ENCODE measurements at places on chromosomes 7 and 10. TPM values are rescaled to one million over a fixed set of nuclear protein-coding genes. Genes with fewer than 3 reads are reported as not detected.

Gene SFXN2
- total RNA-seq: 30.5 TPM

- no peak for DNase-seq
These were observed 62.2 kb upstream of the USP6NL start for GRCh38 chr10:11673346-11674280.

- DNase-seq: no peak
These were observed 9.9 kb downstream of the POR start for GRCh38 chr7:75924889-75925288.

GRCh38 chr10:4213441-4213840 is 428.4 kb upstream of the KLF6 start:
- DNase-seq: no peak

- DNase-seq: no peak
These were observed 118.5 kb upstream of the CHST15 start for GRCh38 chr10:124211921-124212320.

DNA sequence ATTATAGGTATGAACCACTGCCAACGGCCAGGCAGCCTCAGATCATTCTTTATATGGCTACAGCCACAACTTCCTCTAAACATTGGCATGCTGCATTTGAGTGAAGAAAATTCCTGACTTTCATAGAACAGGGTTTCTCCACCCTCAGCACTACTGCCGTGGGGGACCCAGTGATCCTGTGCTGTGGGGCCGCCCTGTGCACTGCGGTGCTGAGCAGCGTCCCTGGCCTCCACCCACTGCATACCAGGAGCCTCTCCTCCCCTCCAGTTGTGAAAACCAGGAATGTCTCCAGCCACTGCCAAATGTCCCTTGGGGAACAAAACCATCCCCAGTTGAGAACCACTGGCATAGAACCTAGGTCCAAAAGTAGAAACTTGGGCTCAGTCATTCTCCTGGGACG is 15.8 kb downstream of the CNPY1 start:
- no peak for DNase-seq

Gene TUBB8
- total RNA-seq: 0.50 TPM

Gene ATP6V0E2
- total RNA-seq: 16.1 TPM

GRCh38 chr10:79178614-79179163 is 109.9 kb downstream of the ZMIZ1 start:
- DNase-seq: peak; percentile 75

DNA sequence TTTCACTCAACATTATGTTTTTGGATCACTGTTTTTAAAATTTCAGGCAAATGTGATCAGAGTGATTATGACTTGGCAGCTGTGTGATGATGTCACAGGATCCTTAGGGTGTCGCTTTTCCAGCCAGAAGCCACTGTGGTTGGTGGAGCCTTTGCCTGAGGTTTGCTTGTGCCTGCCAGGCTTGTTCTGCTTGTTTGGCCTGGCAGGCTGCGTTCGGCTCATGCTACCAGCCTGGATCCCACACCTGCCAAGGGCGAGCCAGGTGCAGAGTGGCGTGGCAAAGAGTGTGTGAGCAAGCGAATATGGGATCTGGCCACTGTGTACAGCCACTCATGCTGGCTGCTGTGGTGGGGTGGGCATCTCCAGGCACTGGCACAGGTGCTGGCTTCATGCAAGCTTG is 55.7 kb downstream of the ADK start:
- DNase-seq: no peak

DNA sequence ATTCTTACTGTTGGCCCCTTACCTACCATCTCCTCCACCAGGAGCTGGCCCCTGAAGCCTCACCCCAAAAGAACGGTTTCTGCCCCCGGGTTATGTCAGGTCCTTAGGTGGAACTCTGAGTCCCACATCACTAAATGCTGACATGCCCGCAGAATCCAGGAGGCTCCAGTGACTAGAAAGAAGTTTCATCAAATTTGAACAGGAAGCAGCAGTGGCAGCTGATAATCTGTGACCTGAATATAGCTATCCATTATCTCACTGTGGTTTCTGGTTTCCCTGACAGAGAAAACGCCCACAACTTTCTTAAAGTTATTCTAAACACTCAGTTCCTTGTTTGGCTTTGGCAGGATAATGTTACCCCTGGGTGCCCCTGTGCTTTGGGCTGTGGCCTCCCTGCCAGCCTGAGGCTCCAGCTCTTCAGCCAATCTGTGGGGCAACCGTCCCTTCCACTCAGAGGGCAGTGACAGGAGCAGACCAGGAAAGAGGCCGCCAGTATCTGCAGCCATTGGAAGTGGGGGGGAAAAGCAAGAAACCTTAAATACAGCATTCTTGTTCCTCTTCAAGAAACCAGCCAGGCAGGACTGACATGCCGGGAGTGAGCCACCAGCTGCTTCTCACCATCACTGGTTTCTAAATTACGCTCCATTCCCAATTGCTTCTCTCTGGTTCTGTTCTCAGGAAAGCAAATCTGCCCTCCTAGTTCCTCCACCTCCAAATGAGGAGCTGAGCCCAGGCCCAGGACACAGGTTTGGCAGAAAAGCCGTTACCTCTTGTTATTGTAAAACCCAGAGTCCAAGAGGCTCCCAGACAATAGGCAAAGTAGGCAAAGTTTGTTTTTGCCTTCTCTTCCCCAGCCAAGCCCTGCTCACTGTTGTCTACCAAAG is 41.2 kb upstream of the VCL start:
- DNase-seq: no peak

Gene LEP
- not detected for total RNA-seq

DNA sequence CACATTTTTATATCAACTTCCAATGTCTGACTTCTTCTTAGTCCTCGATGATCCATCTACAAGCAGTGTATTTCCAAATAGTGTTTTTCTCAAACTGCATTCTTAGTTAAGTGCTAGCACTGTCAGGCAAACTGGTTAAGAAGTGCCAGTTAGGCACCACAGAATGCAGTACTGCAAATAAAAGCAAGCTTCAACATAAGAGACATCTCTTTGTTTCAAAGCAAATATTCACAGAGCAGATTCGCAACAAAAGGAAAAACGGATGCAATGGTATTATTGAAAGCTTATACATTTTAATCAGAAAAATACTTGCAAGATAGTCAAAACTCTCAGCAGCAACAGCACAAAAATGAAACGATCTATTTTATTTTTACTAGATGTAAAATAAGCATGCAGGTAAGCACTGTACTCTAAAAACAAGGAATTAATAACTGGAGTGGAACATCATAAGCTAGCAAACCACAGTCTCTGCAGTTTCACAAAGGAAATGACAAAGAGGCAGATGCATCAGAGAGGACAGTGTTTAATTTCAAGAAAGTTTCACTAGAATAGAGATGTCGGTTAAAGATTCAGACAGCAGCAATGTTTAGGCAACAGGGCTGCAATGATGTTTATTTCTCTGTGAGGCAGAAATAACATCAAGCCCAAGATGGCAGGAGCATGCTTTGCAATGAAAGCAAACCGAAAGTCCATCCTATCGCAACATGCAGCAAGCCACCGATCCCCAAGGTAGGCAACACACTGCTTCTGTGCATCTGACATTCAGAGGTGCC is 82.0 kb downstream of the FGFR2 start:
- no peak for DNase-seq

DNA sequence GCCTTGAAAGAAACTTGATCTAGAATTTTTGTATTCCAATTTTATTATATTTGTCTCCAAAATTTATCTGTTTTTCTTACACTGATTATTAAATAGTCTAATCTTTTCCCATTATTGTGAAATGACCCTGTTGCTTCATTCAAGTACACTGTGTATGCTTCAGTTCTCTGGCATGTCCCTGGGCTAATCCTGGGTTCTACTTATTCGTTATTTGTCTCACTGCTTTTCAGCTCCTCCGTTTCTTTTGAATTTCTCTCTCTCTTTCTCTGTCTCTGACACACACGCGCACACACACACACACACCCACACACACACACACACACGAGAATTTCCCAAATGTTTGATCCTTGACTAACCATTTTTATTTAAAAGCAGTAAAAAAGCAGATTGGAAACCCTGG is 768.6 kb downstream of the NRG3 start:
- DNase-seq: no peak

- DNase-seq: no peak
These were observed 283.9 kb upstream of the DKK1 start for GRCh38 chr10:52030051-52030790.

GRCh38 chr7:873367-874002 is 2.9 kb upstream of the GET4 start:
- peak; percentile 92 for DNase-seq

DNA sequence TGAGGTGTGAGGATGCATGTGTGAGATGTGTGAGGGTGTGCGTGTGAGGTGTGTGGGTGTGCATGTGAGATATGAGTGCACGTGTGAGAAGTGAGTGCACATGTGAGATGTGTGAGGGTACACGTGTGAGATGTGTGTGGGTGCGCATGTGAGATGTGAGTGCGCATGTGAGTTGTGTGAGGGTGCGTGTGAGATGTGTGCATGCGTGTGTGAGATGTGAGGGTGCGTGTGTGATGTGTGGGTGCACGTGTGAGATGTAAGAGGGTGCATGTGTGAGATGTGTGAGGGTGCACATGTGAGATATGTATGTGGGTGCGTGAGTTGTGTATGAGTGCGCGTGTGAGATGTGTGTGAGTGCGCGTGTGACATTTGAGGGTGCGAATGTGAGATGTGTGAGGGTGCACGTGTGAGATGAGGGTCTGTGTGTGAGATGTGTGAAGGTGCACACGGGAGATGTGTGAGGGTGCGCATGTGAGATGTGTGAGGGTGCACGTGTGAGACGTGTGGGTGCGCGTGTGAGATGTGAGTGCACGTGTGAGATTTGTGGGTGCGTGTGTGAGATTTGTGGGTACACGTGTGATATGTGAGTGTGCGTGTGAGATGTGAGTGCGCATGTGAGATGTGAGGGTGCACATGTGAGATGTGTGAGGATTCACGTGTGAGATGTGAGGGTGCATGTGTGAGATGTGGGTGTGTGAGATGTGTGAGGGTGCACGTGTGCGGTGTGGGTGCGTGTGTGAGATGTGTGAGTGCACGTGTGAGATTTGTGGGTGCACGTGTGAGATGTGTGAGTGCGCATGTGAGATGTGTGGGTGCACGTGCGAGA is 30.5 kb downstream of the PPIF start:
- DNase-seq: no peak

DNA sequence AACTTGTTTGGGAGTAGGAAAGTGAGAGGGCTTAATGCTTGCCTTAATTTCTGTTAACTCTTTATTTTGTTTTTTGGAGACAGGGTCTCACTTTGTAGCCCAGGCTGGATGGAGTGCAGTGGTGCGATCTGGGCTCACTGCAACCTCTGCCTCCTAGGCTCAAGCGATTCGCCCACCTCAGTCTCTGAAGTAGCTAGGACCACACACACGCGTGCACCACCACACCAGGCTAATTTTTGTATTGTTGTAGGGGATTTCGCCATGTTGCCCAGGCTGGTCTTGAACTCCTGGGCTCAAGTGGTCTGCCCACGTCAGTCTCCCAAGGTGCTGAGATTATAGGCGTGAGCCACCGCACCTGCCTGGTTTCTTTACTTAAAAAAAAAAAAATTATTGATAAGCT is 1.9 kb downstream of the PPP2R2D start:
- peak; percentile 35 for DNase-seq

DNA sequence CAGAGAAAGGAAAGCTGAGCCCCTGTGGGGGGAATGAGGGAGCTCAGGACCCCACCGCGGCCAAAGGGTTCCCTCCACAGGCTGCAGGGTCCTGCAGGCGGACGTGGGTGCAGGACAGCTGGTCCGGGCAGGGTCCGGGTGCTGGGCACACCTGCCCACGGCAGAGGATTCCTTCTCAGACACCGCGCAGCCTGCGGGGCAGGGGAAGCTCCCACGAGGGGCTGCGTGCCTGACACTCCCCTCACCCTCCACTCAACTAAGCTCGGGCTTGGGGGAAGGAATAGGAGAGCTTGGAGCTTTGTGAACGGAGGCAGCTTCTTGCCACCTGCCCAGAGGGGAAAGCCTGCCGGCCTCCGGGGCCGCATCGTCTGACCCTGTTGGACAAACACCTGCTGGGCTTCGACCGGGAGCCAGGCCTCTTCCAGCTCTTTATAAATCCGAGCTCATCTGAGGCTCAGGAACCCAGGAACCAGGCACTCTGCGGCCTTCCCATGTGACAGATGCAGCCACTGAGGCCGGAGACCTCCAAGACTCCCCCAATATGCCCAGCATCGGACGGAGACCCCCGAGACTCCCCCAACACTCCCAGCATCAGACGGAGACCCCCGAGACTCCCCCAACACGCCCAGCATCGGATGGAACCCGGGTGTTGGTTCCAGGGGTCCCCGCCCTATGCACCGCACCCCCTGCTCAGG is 97.3 kb downstream of the PDGFA start:
- no peak for DNase-seq

- peak; percentile 86 for DNase-seq
These were observed 233.1 kb upstream of the FZD8 start for GRCh38 chr10:35875016-35875676.

Gene MMD2
- not detected for total RNA-seq

Gene MYO1G
- 0.25 TPM for total RNA-seq

GRCh38 chr10:119493155-119493554 is 49.4 kb downstream of the RGS10 start:
- DNase-seq: no peak

- no peak for DNase-seq
These were observed 14.3 kb upstream of the ARHGAP12 start for GRCh38 chr10:31942892-31943291.

DNA sequence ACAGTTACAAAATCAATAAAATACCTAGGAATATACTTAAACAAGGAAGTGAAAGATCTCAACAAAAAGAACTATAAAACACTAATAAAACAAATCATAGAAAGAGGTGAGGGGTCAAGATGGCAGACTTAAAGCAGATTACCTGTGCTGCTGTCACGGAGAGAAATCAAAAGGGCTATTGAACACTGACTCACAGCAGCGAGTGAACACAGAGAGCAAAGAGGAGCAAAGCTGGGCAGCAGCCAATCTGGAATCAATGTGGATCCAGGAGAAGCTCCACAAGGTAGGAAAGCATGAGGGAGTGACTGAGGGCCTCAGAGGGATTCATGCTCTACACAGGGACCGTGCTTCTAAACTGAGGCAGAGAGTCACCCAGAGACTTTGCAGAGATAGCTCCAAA is 562.0 kb upstream of the SEMA3D start:
- DNase-seq: no peak

DNA sequence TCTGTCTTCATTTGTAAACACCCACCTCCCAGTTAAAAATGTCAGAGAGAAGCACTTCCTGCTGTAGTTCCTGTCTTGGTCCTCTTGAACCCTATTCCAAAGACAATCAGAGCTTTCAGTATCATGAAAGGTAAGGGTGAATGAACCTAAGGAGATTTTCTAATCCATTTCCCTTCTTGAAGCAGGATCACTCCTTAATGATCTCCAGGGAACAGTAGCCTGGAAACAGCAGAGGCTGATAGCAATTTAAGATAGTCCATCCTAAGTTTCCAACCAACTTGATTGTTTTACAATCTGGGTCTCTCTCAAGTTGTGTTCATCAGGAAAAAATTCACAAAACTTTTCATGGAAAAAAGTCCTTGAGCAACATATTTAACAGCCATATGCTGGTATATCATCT is 273.6 kb downstream of the NEBL start:
- no peak for DNase-seq

Gene GHRHR
- total RNA-seq: 1.9 TPM

Gene VAX1
- total RNA-seq: 3.5 TPM
